ENCODE measurements at places on chromosomes 2 and 18.
A peak's percentile ranks its signal among the peaks of the same experiment; 100 is the strongest.

DNA sequence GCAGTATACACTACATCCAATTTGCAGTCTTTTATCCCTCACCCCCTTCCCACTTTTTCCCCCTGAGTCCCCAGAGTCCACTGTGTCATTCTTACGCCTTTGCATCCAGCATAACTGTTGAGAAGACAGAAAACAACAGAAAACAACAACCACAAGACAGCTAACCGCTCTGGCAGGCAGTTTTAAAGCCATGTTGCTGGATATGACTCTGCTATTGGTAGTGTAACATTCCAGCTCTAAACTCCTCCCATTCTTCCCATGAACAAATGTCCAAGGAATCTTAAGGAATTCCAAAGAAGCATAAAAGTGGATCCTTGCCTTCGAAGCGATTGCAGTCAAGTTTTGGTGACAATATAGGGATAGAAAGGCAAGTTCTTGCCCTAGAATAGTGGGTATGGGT lies 599.1 kb downstream of the NYAP2 start:
- H3K4me3 ChIP-seq: no peak overlapping the region
- H3K36me3 ChIP-seq: no peaks in the 10 kb centered on the region
- H3K27me3 ChIP-seq: no peaks in the 10 kb centered on the region

- DNase-seq: peak; percentile 48
- no peaks in the 10 kb centered on the region for H3K27me3 ChIP-seq
- no peaks in the 10 kb centered on the region for H3K4me1 ChIP-seq
- H3K4me3 ChIP-seq: no peak overlapping the region
These were observed 16.3 kb downstream of the GPR55 start for GRCh38 chr2:230908595-230909191.

DNA sequence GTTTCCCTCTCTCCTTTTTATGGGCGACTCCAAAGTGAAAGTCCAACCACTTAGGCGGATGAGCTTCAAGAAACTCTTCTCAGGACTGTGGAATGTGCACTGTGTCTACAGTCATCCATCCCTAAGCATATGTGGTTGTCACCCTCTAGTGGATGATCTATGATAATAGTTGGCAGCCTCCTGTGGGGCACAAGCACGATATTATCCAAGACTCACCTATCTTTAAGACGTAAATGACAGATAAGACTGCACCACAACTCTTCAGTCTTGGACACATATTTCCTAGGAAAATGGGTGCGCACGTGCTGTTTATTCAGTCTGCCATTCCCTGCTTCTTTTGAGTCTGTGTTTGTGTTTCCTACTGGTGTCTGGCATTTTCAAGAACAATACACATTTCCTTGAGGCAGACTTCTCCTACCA lies 145.5 kb upstream of the CTAGE1 start:
- H3K4me3 ChIP-seq: no peak overlapping the region
- no peak for DNase-seq
- H3K4me1 ChIP-seq: peaks cover 5% of the 10 kb centered on the region
- H3K27ac ChIP-seq: peak overlapping the region; percentile 20
- H3K27me3 ChIP-seq: no peaks in the 10 kb centered on the region
- no peaks in the 10 kb centered on the region for H3K36me3 ChIP-seq

DNA sequence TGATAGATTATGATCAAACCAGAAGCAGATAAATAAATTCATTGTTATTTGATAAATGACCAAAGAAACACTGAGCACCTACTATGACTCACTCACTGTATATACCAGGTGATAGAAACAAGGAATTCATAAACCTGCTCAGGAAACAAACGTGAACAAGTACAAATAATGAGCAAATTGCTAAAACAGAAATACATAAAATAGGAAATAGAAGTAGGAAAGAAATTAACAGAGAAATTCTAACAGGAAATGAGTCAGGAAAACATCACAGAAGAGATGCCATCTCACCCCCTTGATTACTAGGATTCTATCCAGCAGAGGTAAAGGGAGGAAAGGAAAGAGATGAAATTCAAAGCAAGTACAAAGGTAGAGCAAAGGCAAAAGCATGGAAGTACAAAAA lies 31.3 kb downstream of the EXOC6B start:
- DNase-seq: no peak
- no peaks in the 10 kb centered on the region for H3K36me3 ChIP-seq
- H3K27me3 ChIP-seq: no peaks in the 10 kb centered on the region
- no peak overlapping the region for H3K4me3 ChIP-seq
- peaks cover 14% of the 10 kb centered on the region for H3K4me1 ChIP-seq

- DNase-seq: no peak
- no peak overlapping the region for H3K27ac ChIP-seq
- no peaks in the 10 kb centered on the region for H3K27me3 ChIP-seq
- H3K4me1 ChIP-seq: no peaks in the 10 kb centered on the region
These were observed 108.7 kb upstream of the HDAC4 start for GRCh38 chr2:239509373-239510143.

DNA sequence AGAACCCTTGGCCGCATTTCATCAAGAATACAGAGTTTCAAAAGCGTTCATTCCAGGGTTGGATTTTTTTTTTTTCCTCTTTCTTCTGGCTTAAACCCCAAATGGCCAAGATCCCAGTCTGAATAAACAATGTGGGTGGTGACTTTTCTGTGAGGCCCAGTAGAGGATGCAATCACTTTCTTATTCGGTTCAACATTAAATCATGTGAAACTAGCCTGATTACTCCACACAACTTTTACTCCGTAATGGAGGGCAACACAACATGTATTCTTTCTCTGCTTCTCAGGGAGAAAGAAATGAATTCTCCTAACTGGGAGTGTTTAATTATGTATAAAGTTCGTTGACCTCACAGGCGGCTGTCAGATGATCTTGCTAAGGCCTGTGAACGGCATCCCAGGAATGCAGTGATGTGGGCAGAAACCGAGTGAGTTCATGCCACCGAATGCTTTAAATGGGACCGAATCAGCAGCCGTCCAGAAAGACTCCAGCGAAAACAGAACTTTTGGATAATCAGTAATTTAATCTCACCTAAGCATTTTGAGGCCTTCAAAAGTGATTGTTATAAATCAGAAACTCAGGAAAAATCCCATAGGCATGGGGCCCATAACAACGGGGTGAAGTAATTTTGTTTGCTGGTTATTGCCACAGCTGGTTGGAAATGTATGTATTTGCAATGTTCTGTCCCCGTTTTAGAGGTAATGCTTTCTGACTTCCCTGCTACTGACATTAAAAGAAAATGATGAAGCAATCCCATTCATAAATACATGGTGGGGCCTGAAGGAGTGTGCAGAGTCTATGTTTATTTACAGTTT lies 81.5 kb downstream of the BCL2 start:
- no peak for DNase-seq
- peak overlapping the region; percentile 20 for H3K4me3 ChIP-seq
- H3K4me1 ChIP-seq: peaks cover 29% of the 10 kb centered on the region
- H3K27ac ChIP-seq: peak overlapping the region; percentile 81
- H3K27me3 ChIP-seq: no peaks in the 10 kb centered on the region

GRCh38 chr2:189350540-189351209 lies 90.6 kb upstream of the WDR75 start:
- peak overlapping the region; percentile 51 for H3K27ac ChIP-seq
- no peaks in the 10 kb centered on the region for H3K36me3 ChIP-seq
- no peaks in the 10 kb centered on the region for H3K4me1 ChIP-seq

DNA sequence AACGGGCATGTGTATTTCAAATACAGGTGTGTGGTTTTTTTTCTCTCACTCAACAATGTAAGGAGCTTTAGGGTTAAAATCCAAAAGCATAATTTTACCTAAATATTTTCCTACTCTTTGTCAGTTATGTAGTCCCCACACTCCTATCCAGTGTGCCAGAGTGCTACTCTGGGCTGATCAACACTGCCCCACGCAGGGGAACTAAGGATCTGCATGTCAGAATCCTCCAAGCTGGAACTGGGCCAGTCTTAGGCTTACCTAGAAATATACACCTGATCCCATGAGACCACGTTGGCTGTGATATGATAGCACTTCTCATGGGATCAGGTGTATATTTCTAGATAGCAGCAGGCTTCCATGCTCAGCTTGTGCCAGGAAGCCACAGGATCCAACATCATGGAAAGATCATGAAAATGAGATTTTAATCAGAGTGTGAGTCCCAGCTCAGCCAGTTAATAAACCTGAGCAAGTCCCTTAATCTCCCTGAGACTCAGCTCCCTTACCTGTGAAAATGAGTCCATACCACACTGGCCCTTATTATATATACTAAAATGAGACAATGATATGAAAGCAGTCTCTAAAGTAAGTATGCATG lies 29.7 kb downstream of the CCDC141 start:
- H3K4me1 ChIP-seq: no peaks in the 10 kb centered on the region
- DNase-seq: no peak
- H3K4me3 ChIP-seq: no peak overlapping the region
- no peaks in the 10 kb centered on the region for H3K27me3 ChIP-seq
- no peaks in the 10 kb centered on the region for H3K36me3 ChIP-seq

GRCh38 chr2:235550946-235551345 lies 57.1 kb downstream of the AGAP1 start:
- no peaks in the 10 kb centered on the region for H3K36me3 ChIP-seq
- H3K4me1 ChIP-seq: peaks cover 23% of the 10 kb centered on the region
- no peak overlapping the region for H3K27ac ChIP-seq
- peak; percentile 45 for DNase-seq
- no peak overlapping the region for H3K4me3 ChIP-seq
- H3K27me3 ChIP-seq: no peaks in the 10 kb centered on the region

GRCh38 chr2:70116936-70117552 lies 29.8 kb downstream of the PCBP1 start:
- no peak overlapping the region for H3K4me3 ChIP-seq
- peaks cover 4% of the 10 kb centered on the region for H3K4me1 ChIP-seq
- no peak for DNase-seq
- no peak overlapping the region for H3K27ac ChIP-seq
- no peaks in the 10 kb centered on the region for H3K36me3 ChIP-seq
- H3K27me3 ChIP-seq: no peaks in the 10 kb centered on the region

GRCh38 chr2:196597531-196597930 lies 42.0 kb upstream of the CCDC150 start:
- no peak overlapping the region for H3K4me3 ChIP-seq
- DNase-seq: no peak
- no peaks in the 10 kb centered on the region for H3K36me3 ChIP-seq
- peaks cover 23% of the 10 kb centered on the region for H3K27me3 ChIP-seq
- H3K27ac ChIP-seq: no peak overlapping the region

- H3K27ac ChIP-seq: peak overlapping the region; percentile 25
- H3K36me3 ChIP-seq: no peaks in the 10 kb centered on the region
- peaks cover 7% of the 10 kb centered on the region for H3K4me1 ChIP-seq
- H3K27me3 ChIP-seq: no peaks in the 10 kb centered on the region
- H3K4me3 ChIP-seq: no peak overlapping the region
- no peak for DNase-seq
These were observed 23.3 kb upstream of the ST3GAL5 start for GRCh38 chr2:85911814-85912692.

- no peak for DNase-seq
- no peaks in the 10 kb centered on the region for H3K4me1 ChIP-seq
- no peaks in the 10 kb centered on the region for H3K36me3 ChIP-seq
- H3K27ac ChIP-seq: no peak overlapping the region
- H3K27me3 ChIP-seq: no peaks in the 10 kb centered on the region
- no peak overlapping the region for H3K4me3 ChIP-seq
These were observed 530.2 kb downstream of the CCDC85A start for GRCh38 chr2:56713978-56714377.

DNA sequence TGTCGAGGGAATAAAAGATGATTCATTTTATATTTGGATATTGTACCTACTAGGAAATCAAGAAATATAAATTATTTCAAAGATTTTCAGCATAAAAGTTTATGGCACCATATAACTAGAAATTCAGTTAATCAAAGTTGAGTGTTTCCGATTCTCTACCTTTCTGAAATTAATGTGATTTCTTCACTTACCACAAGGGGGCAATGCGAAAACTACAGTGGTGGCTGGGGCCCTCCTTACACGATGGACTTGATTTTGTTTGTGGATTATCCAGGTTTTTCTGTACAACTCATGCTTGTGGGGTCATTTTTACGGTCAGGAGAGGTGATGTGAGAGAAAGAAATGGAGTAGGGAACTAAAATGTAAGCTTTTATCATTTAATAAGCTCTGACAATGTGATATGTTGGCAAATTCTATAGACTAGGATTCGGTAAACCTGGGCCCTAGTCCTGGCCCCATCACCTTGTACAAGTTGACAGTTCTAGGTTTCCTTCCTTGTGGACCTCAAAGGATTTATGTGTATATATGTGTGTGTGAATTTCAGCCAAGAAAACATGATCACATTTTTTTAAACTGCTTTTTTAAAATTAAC lies 47.6 kb downstream of the G6PC2 start:
- H3K4me1 ChIP-seq: no peaks in the 10 kb centered on the region
- H3K36me3 ChIP-seq: no peaks in the 10 kb centered on the region
- peaks cover 6% of the 10 kb centered on the region for H3K27me3 ChIP-seq
- no peak overlapping the region for H3K4me3 ChIP-seq
- H3K27ac ChIP-seq: no peak overlapping the region
- no peak for DNase-seq

DNA sequence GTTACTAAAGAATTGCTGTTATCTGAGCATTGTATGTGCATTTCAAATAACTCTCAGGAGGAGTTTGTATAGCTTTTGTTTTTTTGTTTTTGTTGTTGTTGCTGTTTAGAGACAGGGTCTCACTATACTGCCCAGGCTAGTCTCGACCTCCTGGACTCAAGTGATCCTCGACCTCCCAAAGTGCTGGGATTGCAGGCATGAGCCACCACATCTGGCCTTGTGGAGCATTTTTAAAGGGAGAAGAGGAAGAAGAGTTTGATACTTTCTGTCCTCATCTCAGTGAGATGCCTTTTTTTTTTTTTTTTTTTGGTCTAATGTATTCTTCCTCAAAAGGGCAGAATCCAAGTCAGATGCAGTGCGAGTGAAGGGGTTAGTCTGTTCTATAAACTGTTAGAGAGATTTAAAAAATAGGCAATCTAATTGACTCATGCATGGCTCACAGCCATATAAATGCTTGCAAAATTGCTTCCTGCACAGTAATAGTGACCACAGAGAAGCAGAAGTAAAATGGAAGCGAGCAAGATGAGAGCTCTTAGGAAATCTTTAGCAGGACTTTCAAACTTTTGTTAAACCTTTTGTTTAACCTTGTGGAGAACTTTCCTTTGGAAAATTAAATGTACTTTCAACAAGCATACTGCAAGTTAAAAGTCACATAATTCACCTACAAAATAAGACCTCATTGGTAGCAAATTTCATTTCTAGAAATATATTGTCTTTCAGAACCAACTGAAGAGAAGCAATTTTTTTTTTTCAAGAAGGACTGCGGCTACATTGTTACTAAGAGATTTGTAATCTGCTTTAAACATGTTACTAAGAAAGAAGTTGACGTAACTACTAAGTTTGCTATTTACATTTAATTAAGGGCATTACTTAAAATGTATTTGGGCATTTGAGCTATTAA lies 52.3 kb upstream of the ROCK1 start:
- no peaks in the 10 kb centered on the region for H3K27me3 ChIP-seq
- no peaks in the 10 kb centered on the region for H3K36me3 ChIP-seq
- peak overlapping the region; percentile 69 for H3K27ac ChIP-seq
- H3K4me3 ChIP-seq: peak overlapping the region; percentile 0

GRCh38 chr2:71797035-71797810 lies 343.9 kb downstream of the DYSF start:
- no peak overlapping the region for H3K4me3 ChIP-seq
- H3K36me3 ChIP-seq: no peaks in the 10 kb centered on the region
- no peaks in the 10 kb centered on the region for H3K27me3 ChIP-seq
- H3K27ac ChIP-seq: no peak overlapping the region
